ENCODE measurements at places on chromosomes 2 and 18.

GRCh38 chr2:155308367-155309009 lies 610.0 kb downstream of the KCNJ3 start:
- no peak for DNase-seq

DNA sequence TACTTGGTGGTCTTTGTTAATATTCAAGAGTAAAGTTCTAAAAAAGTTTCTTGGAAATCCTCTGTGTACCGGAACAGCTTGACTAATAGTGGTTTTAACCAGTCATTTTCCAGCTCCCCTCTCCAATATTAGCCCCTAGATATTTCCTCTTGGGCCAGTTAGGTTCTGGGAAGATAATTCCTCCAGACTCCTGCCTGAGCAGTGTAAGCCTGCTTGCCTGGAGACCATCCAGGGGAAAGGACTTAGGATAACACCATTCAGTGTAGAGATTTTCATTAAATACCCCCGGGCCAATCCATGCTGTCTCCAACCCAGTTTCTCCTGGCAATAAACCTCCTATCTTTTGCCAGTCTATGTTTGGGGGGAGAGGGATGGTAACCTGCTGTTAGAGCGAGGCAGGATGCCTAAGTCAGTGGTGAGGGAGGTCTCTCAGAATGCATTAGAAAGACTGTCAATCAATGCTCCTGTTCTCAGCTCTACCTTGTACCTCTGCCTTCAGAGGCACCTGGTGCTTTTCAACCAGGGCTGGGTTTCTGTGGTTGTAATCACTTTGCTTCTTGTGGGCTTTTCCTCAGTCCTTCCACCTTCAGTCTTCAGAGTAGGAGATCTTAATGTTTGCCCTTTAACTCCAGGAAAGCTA lies 186.4 kb downstream of the RNF152 start:
- DNase-seq: no peak

DNA sequence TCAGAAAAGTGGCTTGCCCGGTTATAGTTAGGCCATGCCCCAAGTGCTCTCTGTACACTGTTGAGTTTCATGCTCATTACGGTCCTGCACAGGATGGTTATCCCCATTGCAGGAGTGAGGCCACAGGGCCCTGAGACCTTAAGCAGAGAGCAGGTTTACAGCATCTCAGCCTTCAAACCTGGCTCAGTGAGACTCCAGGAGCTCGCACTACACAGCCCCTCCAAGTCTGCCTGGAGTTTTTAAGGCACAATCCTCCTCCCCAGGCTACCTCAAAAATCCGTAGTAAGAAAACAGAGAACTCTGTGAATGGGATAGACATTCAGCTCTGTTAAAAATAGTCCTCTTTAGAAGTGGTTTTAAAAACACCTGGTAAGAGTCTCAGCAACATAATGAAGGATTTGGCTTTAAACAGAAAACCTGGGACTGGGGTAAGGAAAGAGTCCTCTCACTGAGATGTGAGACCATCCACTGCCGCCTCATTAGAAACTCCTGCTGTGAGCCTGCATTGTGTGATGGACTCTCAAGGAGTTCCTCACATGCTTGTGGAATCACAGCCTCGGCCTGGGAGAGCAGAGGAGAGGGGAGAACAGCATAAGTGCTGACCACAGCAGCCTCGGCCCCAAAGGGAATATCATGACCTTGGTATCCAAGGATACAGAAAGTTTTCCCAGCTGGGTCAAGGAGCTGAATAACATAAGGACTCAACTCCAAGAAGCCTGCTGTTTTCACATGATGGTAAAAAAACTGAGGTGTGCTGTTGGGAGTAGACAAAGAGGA lies 214.8 kb downstream of the ATAD2B start:
- no peak for DNase-seq

DNA sequence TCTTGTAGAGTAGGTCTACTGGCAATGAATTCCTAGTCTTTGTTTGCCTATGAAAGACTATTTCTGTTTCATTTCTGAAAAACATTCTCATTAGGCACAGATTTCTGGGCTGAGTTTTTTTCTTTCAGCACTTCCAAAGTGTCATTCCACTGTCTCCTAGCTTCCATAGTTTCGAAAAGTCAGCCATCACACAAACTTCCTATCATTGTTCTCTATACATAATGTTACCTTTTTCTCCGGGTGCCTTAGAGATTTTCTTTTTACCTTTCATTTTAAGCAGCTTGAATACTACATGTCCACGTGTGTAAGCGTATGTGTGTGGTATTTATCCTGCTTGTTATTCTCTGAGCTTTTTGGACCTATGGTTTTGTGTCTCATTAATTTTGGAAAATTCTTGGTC lies 55.7 kb downstream of the OLA1 start:
- DNase-seq: no peak

- DNase-seq: no peak
Observed at GRCh38 chr18:56637176-56637575, 1.2 kb downstream of the TXNL1 start.

Measured in stimulated activated CD4-positive, alpha-beta T cell treated with anti-CD3 and anti-CD28 coated beads, Interleukin-2, amount 100 ng/mL, for 48 hours (primary cell).